Glomerular endothelial cell (primary cell): ENCODE measurements at places on chromosomes 4 and X.

DNA sequence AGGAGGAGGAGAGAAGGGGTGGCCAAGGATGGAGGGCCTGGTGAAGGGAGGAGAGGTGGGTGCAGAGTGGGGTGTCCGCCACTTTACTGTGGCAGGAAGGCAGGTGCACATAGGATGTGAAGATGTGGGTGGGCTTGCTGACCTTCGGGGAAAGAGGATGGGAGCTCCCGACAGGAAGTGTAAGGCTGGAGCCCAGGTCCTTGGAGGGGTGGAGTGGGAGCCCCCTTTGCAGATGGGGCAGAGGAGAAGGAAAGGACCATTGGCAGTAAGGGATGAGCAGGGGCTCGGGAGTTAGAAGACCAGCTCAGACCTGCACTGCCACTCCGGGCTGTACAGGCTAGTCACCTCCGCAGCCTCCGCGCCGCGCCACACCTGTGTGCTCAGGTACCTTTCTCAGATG, 89.5 kb downstream of the EVC start:
- DNase-seq: no peak

- DNase-seq: no peak
These were observed 26.3 kb upstream of the ACTRT1 start for GRCh38 chrX:128078545-128078944.

- no peak for DNase-seq
These were observed 65.9 kb downstream of the ANTXR2 start for GRCh38 chr4:80006935-80007744.

DNA sequence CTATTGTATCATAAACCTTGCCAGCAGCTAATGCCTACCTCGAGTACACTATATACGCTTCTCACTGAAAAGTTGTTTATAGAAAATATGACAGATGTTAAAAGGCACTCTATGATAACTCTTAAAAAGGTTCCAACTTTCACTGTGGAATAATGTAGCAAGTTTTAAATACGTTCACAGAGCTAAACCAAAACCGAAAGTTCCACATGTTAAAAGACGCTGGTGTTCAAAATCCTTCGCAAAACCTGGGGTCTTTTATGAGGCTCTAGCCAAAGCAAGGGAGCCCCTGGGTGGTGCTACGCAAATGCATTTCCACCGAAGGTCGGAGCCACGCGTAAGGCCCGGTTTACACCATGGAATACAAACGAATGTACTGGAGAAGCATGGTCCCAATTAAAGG, 103.7 kb upstream of the TENM3 start:
- no peak for DNase-seq

GRCh38 chr4:11436673-11437072, 8.0 kb upstream of the HS3ST1 start:
- DNase-seq: no peak

- DNase-seq: no peak
These were observed 16.5 kb upstream of the MTM1 start for GRCh38 chrX:150551963-150552362.

GRCh38 chr4:2793586-2794485, 951 bp downstream of the SH3BP2 start:
- DNase-seq: no peak

- no peak for DNase-seq
These were observed 41.8 kb downstream of the PHEX start for GRCh38 chrX:22073928-22074327.
